ELF-1 (cell line): ENCODE measurements at places on chromosomes 1 and 21.
A peak's percentile ranks its signal among the peaks of the same experiment; 100 is the strongest.

DNA sequence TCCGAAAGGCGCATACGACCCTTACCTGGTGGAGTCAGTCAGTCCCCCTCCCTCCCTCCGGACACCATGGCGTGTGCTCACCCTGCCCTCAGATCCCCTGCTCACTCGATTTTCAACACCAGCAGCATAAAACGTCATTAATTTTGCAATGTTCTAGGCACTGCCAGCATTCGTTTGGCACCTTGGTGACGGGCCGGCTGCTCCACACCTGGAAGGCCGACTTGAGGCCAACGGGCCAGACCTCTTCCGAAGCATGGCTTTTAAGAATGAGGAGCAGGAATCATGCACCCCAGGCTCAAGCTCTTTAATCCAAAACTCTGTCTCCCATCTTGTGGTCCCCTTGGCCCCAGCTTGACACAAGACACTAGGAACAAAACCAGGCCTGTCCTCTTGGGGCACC lies 33.1 kb downstream of the NPHP4 start:
- no peak for DNase-seq

GRCh38 chr1:205672395-205672889 lies 7.9 kb downstream of the SLC45A3 start:
- no peak for DNase-seq

- DNase-seq = no peak
Observed at GRCh38 chr1:6028042-6028850, 17.4 kb upstream of the KCNAB2 start.

GRCh38 chr1:206461602-206462455 lies 8.4 kb upstream of the IKBKE start:
- DNase-seq = peak; percentile 57

- no peak for DNase-seq
Observed at GRCh38 chr1:192633533-192634253, 2.3 kb upstream of the RGS13 start.

DNA sequence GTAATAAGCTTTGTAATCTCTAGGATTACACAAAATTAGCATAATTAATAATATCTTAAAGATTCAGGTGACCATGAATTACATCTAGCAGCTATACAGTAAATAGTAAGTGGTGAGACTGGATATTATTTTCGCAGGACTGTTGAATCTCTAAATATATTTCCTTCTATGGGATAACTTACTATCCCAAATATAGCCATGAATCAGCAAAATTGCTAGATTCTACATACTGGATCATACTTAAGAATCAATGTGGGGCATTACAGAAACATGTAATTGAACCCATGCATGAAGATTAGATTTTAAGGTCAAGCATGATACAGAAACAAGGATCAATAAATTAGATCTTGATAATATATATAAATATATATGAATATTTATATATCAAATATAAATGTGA lies 1203.4 kb downstream of the BRINP3 start:
- DNase-seq = no peak

DNA sequence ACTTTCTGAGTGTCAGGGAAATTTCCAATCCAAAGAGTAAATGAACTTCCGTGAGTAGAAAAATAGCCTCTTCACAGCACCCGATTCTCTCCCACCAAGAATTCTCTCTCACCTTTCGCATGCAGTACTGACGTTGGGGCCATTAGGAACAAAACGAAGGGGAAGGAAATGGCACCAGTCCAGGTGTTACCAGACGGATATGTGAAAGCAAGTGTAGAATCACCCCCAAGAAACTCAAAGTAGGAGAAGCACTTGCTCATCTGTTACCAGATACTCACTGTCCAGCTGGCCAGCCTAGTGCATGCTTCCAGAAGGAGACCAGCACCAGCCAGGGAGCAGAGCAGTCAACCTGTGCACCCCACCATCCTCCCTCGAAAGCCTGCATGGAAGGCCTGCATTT lies 55.1 kb downstream of the ITPKB start:
- DNase-seq = no peak

GRCh38 chr1:186948535-186948934 lies 119.8 kb downstream of the PLA2G4A start:
- DNase-seq = no peak

DNA sequence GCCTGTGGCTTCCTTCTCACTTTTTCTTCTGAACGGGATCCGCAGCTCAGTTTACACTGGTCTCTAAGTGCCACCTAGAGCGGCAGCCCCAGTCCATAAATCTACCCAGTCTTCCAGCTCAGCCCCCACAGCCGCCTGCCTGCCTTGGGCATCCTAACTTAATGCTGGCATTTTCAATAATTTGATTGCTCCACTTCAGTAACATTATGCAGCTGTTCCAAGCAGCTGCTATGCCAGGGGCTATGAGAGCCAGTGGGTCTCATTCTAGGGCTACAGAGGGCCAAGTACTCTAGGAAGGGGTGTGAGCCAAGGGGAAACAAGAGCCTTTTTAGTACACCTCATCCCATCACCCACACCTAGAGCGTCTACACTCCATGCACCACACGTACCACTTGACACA lies 48.4 kb upstream of the COA6 start:
- DNase-seq = no peak

- no peak for DNase-seq
Observed at GRCh38 chr1:91397605-91398004, 7.0 kb downstream of the HFM1 start.

GRCh38 chr1:165355977-165356811 lies at the start of gene LMX1A:
Gene LMX1A (minus strand): TSS chr1:165356715. CDS start chr1:165355559, 1,156 bp downstream.
- peak; percentile 68 for DNase-seq

GRCh38 chr1:198423673-198424072 lies 116.8 kb downstream of the ATP6V1G3 start:
- DNase-seq = peak; percentile 88

DNA sequence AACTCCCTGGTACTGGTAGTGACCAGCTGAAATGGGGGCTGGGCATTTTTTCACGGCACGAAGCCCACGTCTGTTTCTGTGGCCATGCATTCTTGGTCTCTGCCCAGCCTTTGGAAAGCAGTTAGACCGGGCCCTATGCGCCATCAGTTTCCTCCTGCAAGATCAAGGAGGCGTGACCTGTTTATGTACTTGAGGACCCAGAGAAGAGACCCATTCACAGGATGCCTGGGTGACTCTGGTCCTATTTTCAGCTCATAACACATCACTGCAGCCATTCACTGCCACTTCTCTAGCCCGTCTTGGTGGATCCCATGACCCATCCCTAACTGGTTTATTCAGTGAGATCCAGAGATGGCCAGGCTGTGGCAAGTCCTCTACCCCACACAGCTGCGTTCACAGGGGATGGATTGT lies 70.4 kb downstream of the SPSB1 start:
- DNase-seq = no peak

DNA sequence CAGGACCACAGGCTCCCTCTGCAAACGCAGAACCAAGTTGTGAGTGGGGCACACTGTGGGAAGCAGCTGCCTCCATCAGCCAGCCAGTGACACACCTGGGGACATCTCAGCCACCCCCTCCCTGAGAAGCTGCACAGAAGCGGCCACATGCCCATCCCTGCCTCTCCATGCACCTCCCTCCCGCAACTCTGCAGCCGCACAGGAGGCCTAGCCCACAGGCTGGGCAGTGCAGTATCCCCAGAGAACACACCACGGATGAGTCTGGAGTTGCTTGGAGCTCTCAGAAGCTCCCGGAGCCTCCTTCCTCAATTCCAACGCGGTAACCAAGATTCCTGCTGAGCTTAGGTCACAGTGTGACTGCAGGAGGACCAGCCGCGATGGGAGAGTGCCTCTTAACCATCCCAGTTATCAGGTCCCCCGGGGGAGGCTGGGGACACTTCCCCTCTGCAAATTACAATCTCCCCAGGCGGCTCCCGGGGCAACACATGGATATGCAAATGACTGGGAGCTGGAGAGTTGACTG lies 1.2 kb upstream of the WNT3A start:
- peak; percentile 37 for DNase-seq

- DNase-seq = no peak
Observed at GRCh38 chr1:20102875-20103274, 16.5 kb downstream of the PLA2G2D start.

DNA sequence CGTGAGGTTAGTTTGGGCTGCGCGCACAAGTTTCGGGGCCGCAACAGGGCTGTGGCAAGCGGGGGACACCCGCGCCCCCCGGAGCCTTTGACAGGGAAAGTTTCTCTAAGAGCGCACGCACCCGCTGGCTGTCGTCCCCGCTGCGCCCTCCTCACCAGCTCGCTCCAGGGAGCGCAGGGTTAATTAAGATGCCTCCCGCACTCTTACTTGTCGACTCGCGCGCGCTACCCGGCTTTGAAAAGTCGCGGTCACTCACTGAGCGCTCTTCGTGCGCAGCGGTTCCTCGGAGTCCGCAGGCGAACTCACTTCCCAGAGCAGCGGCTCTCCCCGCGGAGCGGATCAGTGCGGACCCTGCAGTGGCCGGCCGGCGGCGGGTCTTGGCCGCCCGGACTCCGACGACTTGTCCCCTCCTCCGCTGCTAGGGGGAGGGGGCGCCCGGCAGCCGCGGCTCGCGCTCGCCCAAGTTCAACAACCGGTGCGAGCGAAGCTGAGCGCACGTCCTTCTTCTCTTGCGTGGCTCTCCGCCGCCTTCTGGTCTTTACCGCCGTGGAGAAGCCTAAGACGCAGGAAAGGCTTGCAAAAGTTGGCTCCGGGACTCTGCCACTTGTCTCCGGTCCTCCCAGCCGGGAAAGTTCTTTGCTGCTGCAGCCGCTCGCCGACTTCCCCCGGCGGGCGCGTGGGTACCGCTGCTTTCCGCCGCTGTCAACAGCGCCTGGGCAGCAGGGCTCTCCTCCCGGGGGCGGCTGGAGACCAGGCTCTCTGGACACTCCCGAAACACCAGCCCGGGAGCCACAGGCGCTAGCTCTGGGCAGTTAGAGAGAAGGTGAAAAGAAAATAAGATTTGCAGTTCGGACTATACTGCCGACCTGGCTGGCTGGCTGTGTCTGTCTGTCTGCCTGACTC lies 506 bp downstream of the JUN start:
- peak; percentile 67 for DNase-seq

DNA sequence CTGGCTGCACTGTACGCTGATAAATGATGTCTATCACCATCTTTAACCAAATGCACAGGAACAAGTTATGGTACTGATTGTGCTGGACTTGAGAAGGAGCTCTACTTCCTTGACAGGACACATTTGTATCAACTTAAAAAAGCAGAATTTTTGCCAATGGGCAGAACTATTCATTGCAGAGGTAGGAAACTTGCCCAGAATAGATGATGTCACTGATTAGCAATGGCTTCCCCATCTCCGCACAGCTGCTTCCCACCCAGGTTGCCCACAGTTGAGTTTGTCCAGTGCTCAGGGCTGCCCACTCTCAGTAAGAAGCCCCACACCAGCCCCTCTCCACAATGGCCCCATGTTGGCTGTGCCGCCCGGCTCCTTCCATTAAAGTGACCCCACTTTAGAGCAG lies 33.4 kb downstream of the CAPN2 start:
- no peak for DNase-seq

DNA sequence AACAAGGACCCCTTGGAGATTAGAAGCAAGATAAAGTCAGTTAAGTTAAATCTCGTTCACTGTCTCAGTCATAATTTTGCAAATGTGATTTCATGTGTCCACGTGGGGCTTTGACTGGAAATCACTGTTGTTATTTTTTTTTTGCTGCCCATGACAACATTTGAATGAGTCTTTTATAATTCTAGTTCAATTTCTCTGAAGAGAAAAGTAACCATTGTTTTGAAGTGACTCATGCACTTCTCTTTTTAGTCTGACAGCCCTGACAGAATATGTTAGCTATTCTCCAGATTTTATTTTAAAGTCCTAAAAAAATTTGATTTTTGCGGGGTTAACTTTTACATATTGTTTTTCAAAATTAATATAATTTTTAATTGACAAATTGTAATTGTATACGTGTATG lies 30.7 kb upstream of the NLRP3 start:
- no peak for DNase-seq

DNA sequence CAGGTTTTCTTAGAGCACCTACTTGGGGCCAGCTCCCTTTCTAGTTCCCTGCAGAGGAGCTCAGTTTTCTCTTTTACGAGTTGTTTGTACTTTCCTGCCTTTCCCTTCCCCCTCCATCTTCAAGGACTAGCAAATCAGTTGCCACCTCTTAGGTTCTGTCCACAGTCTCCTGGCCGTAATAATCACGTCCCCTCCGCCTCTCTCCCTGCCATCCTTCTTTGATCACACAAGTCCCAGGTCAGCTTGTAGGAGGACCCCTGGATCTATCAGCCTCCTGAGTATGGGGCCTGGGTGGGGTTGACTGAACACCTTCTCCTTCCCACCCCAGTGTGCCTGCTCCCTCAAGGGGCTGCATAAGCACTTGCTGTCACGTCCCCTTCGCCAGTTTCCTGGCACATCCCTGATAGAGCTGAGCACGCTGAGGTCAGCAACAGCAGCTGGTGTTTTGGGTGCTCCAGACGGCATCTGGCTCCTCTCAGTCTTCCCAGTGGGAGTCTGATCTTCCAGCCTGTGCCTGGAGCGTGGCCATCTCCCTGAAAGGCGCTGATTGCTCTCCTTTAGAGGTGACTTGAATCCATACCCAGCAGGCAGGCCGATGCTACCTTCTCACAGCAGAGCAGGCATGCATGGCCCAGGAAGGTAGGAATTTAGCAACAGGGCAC lies 216.1 kb upstream of the TMEM51 start:
- DNase-seq = no peak
